NCI-H1417 (cell line): ENCODE measurements at places on chromosomes 11 and 22.
A peak's percentile ranks its signal among the peaks of the same experiment; 100 is the strongest.

- no peak for DNase-seq
These were observed at the start of gene P4HA3 for GRCh38 chr11:74311352-74311926. Gene P4HA3 (minus strand): TSS chr11:74311640. CDS start chr11:74311611, 29 bp downstream.

DNA sequence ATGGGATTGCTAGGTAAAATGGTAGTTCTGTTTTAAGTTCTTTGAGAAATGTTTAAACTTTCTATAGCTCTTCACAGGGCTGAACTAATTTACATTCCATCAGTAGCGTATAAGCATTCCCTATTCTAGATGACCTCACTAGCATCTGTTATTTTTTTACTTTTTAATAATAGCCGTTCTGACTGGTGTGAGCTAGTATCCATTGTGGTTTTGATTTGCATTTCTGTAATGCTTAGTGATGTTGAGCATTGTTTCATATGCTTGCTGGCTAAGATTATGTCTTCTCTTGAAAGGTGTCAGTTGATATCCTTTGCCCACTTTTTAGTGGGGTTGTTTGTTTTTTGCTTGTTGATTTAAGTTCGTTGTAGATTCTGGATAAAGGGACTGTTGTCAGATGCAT, 35.9 kb downstream of the MMP27 start:
- no peak for DNase-seq

- no peak for DNase-seq
These were observed 5.3 kb downstream of the KCNE3 start for GRCh38 chr11:74462009-74462408.

DNA sequence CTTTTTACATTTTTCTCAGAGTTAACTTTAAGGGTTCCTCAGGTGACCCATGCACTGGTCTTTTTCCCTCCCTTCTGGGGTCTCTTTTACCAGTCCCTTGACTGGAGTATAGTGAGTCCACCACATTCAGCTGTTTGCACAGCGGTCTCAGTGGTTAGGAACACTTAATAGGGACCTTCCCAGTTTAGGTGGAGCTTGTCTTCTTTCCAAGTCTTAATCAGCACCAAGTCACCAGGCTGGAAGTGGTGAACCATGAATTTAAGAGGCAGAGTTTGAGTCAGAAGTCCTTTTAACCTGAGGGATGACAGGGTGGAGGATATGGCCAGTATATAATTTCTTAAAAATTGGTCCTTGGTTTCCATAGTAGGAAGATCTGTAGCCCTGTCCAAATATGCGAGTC, 349.7 kb upstream of the MPPED2 start:
- DNase-seq, result no peak

- DNase-seq, result no peak
These were observed 267.2 kb downstream of the TENM4 start for GRCh38 chr11:79173615-79174014.

GRCh38 chr22:20531404-20532201, 24.2 kb downstream of the MED15 start:
- peak; percentile 48 for DNase-seq
